ENCODE measurements at places on chromosomes 7 and 10.

DNA sequence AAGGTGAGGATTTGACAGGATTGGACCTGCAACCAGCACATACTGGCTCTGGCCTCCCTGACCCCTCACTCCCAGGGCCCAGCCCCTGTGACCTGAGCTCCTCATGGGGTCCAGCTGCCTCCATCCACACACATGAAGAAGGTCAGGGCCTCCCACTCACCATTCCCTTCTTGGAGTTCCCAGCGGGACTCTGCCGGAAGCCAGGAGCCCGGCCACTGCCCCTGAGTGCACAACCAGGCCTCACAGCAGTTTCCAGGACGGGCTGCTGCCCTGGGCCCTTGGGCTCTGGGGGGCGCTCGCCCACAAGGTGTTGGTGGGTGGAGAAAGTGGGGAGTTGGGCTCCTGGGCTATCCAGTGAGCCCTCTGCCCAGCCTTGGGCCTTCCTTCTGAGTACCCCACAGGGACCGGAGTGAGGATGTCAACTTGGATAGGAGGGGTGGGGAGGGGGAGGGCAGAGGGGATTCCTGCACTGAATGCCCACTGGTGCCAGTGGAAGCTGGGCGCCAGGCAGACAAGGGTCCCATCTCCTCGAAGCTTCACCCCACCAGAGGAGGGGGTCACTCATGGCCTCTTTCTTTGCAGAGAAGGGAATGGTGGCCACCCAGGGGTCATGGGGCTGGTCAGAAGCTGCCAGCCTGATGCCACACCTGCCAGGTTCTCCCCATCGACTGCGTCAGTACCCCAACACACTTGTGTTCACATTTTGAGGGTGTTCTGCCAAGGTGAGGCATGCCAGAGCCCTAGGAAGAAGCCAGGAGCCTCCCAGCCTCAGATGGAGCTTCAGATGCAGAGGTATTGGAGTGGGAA, 115.3 kb downstream of the PTPN20 start:
- no peak for DNase-seq

GRCh38 chr7:5339955-5340354, 57.2 kb downstream of the SLC29A4 start:
- DNase-seq: no peak

GRCh38 chr7:135509589-135509838, 388 bp downstream of the CNOT4 start:
- DNase-seq: no peak

DNA sequence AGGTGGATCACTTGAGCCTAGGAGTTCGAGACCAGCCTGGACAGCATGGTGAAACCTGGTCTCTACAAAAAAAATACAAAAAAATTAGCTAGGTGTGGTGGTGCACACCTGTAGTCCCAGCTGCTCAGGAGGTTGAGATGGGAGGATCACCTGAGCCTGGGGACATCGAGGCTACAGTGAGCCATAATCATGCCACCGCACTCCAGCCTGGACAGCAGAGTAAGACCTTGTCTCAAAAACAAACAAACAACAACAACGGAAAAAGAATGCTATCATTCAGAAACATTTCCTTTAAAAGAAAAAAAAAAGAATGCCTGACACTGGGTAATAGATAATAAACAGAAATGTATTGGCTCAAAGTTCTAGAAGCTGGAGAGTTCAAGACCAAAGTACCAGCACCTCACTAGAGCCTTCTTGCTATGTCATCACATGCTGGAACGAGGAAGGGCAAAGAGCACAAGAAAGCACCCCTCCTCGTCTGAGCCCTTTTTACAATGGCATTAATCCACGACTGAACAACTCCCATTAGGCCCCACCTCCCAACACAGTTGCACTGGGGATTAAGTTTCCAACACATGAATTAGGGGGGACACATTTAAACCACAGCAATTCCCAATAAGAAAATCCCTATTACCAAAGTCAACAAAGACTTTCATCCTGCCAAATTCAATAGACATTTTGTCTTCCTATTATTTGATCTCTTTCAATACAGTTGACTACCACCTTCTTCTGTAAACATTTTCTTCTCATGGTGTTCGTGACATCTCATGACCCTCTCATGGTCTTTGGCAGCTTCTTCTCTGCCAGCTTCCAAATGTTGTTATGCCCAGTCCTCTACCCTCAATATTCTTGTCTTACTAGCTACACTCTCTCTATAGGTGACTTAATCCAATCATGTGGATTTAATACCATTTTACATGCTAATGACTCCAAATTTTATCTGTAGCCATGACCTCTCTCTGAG, 20.0 kb downstream of the AKR1D1 start:
- no peak for DNase-seq
